ENCODE measurements at places on chromosomes 3 and 15.
A peak's percentile ranks its signal among the peaks of the same experiment; 100 is the strongest.

DNA sequence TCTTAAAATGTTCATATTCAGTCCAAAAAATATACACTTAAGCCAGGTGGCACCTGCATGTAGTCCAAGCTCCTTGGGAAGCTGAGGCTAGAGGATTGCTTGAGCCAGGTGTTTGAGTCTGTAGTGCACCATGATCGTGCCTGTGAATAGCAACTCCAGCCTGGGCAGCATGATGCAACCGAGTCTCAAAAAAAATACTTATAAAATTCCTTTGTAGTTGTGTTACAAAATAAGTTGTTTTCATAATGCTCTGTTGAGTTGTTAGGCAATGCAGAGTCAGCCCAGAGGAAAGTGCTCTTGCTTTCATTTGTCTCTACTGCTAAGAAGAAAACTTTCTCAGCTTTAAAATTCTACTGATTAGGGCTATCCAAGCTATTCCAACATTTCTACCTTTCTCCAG lies 442.8 kb upstream of the ARRDC4 start:
- DNase-seq: no peak

DNA sequence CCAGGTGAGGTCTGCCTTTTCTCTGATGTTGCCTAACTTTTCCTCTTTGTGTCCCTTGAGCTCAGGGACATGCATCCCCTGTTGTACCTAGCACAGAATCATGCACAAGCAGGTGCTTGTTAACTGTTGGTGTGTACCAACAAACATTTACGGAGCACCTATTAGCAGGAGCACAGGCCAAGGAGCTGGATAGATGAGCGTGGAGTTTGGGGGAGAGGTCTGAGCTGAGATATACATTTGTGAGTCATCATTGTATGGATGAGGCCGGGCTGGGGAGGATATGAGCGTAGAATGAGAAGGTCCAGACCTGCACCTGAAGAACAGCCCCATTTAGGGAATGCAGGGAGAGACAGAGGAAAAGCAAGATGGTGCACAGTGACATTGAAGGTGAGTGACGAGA lies 53.4 kb downstream of the SMAD3 start:
- no peak for DNase-seq

- no peak for DNase-seq
These were observed 166.5 kb upstream of the NECTIN3 start for GRCh38 chr3:110905121-110905520.

DNA sequence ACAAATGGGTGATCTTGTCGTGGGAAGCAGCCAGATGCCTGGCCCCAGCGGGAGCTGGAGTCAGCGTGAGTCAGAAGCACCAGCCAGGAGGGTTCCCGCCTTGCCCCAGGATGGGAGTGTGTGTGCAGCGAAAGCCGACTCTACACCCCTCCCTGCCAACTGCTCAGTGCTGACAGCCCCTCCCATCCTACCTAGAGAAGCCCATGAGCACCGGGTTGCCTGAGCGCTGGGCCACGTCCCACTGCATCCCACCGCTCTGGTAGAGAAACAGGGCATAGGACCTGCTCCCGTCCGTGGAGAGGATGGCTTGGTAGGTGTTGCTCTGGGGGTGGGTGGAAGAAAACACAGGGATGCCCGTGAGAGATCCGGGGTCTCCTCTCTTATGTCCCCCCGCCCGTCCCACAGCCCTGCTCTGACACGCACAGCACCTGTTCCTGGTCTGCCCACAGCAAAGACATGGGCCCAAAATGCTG lies 42.9 kb downstream of the MUC4 start:
- DNase-seq: no peak

GRCh38 chr15:41116116-41116961 lies at the start of gene INO80:
Gene INO80 (minus strand): TSS chr15:41116280. CDS start chr15:41096310, 19,970 bp downstream.
- DNase-seq: peak; percentile 98

GRCh38 chr15:43151688-43152087 lies 18.3 kb downstream of the TMEM62 start:
- DNase-seq: no peak

- no peak for DNase-seq
These were observed 52.9 kb upstream of the NUDT16 start for GRCh38 chr3:131328721-131329120.

DNA sequence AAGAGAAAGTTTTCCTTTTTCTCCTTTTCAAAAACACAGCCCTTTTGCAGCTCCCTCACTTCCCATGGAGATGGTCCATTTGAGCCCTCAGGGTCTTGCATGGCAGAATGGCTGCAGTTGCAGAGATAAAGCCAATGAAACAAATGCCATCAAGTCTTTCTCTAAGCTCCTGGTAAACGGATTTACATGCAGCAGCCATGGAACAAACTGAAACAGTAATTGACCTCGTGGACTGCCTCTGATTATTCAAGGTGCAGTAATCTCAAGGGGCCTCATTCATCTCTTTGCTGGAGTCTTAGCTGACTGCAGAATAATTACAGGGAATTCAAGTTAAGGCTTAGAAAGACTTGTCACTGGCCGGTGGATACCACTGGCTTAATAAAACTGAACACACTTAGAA lies 125.1 kb downstream of the SQOR start:
- DNase-seq: no peak

DNA sequence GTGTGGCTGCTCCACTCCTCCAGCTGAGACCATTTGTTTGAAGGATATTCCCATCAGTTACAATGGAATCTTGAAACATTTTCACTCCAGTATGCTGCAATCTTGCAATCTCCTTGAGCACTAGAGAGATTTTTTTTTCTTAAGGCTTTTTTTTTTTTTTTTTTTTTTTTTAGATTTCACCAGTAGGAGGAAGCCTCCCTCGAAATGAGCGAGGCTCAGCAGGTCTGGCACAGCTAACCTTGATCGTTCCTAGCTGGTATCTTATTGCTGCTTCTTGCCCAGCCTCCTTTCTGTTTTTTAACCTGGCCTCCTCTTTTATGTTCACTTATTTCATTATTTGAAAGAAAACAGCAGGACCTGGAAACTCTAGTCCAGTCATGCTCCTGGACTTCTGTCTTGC lies 48.1 kb downstream of the RAP2B start:
- DNase-seq: no peak

DNA sequence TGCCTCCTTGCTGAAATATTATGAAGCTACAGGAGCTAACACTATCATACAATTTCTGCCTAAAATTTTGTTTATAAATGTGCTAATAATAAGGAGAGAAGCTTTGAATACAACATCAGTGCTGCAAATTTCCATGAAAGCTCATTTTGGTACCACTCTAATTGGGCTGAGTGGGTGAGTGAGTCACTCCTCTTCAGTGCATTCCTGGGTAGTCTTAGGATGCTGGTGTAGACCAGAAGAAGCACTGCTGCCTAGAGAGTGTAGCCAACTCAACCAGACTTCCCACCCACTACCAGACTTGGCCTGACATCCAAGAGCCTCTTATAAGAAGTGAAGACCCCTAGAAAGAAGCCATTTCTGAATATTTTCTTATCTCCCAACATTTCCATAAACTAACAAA lies 32.5 kb upstream of the CCDC54 start:
- DNase-seq: no peak

DNA sequence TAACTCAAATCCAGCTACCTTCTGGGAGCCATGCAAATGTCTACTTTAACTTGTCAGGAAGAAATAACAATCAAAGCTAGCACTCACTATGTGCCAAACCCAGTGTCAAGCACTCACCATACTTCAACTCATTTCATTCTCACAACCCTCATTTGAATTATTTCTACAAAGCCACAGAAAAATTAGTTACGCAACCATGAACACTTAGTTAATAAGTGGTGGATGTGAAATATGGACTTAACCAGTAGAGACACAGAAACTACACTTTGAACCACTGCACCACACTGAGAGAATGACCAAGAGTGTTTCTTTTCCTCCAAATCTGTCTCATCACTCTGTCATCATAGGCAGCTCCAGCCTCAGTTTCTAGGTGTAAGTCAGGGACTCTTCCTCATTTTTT lies 91.0 kb upstream of the MBNL1 start:
- DNase-seq: no peak

- DNase-seq: no peak
These were observed 130.4 kb downstream of the ZNF385D start for GRCh38 chr3:21620511-21621155.

- DNase-seq: no peak
These were observed 36.0 kb downstream of the NKIRAS1 start for GRCh38 chr3:23880703-23881339.

DNA sequence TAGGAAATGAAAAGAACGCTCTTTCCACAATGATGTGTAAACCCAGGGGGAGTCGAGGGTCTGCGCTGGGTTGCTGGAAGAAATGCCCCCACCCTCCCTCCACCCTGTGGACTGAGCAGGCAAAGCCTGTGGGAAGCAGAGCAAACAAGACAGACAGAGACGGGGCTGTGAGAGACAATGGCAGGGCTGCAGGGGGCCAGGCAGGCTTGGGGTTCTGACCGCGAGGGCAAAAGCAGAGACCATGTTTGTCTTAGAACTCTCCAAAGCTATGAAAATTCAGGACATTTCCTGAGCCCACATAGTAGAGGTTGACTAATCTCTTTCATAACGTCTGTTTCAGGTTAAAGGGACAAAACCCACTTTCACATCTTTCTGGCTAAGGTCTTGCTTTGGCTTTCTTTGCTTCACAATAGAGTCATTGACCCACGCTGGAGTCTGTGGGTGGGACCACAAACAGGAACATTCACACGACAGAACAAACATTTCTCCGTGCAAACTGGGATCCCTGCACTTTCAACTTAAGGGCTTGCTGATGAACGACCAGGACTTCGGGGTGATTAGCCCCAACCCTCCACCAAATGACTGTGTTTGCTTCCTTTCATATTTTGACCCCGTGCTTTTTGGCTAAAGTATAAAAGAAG lies 156.0 kb upstream of the TPM1 start:
- DNase-seq: no peak

DNA sequence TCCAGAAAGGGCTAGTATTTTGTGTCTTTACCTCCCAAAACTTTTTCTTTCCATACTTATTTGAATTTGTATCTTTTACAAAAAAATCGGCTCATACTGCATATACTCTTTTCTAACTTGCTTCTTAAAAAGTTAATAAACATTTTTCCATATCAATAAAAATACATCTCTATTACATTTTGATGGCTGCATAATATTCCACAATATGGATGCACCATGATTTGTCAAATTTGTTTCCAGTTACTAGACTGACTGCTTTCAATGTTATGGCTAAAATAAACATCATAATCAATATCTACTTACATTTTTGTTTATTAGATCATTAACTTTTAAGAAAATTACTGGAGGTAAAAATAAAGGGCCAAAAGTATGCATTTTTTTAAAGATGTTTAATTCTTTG lies 121.7 kb downstream of the MEIS2 start:
- no peak for DNase-seq

DNA sequence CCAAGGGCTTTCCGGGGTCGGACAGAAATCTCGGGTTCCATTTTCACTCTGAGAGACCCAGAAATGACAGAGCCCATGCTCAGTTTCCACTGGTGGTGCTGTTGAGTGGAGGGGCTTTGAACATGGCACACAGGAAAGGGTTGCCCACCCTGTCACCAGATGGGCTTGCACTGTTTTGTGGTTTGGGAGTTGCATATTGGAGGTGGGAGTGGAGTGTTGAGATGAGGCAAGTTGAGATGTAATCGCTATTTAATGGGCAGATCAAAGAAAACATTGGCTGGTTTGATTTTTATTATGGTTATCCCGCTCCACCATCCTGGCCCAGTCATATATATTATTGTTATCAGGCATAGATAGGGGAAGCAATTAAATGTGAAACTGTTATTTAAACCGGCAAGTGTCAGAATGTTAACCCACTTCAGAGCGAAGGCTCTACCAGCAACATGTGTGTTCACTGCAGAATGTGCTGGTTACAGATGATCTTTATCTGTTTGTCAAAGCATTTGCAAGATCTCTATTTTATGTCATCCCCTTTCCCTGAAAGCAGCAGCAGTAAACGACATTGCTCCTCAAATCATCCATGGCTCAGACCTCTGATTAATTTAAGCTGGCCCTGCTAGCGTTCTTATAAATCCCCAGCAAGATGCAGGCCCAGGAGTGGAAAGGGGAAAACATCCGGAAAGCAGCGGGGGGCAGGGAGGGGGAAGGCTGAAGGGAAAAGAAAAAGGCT lies 58.3 kb upstream of the TSEN2 start:
- no peak for DNase-seq

DNA sequence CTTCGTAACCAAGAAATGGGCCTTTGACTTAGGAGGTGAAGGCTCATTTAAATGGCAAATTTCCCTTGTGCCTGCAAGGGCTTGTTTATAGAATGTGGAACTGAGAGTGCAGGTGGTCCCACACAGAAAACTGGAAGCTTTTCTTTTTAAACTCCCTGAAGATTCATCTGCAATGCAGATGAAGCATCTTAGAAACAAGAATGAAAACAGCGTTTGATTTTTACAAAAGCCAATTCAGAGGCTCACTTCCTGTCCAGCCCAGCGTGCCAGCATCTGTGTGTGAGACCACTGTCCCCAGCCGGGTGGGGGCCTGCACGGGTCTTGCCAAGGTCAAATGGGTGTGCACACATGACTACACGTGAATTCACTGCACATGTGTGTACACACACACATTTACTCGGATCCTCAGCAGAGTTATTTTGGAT lies 94.7 kb downstream of the LINGO1 start:
- DNase-seq: no peak

GRCh38 chr3:25427942-25428788 lies at the start of gene RARB:
Gene RARB (plus strand): TSS chr3:25428263. CDS start chr3:25428732, 469 bp downstream.
- peak; percentile 68 for DNase-seq

GRCh38 chr3:40718681-40719080 lies 193.9 kb downstream of the ZNF621 start:
- DNase-seq: no peak

- no peak for DNase-seq
These were observed 30.3 kb upstream of the RNF7 start for GRCh38 chr3:141707741-141708203.

DNA sequence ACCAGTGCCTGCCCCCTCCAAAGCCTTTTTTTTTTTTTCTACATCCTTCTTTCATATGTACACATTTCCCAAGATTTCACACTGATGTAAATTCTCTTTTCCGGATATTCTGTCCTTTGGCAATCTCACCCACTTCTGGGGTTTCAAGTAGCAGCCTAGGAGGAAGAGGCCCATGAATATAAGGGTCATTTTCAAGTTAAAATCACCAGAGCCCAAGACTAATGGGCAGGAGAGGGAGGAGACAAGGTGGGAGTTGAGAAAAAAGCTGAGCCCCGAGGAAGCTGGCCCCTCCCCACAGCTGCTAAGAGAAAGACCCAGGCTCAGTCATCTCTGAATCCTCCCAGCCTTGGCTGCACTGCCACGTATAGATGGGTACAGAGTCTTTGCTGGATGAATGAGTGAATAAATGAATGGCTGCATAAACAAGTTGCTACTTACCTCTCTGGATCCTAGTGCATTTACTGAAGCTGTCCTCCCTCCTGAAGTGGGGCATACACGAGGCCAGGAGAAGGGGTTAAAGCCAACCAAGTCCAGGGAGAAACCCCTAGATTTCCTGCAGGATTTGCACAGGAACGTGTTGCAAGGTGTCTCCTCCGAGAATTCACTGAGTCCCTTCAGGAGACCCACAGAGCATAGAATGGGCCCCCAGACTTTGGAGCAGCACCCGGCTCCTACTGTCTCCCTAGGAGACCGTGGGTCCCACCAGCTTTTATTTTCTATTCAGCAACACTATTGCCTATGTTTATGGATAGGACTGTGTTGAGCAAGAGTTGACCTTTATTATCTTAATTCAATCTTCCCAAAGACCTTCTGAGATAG lies 100.8 kb upstream of the LIPC start:
- no peak for DNase-seq
